ENCODE measurements at places on chromosomes 12 and 14.
A peak's percentile ranks its signal among the peaks of the same experiment; 100 is the strongest.

DNA sequence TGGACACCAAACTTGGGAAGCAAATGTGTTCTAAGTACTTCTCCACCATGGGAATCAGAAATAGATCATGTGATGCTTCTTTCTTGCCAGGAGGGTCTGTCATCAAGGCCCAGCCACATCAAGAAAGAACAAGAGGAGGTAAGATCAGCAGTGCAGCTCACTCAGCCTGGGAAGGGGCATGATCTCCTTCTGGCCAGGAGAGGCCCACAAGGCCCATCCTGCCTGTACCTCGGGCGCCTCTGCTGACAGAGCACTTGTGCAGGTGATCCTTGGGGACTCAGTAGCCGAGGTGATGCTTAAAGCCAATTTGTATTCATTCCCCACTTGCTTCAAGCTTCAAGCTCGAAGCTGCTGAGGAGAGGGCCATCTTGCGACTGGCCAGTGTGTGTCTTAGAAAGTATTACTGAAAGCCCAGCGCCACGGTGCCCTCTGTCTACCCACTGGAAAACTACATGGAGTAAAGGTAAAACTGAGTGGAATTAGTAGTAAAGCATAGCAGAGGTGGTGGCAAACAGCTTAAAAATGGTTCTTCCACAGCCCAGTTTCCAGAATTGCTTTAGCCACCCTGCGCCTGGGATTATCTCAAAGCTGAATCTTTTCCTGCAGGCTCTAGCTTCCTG lies 26.2 kb downstream of the RTRAF start:
- no peak for DNase-seq

GRCh38 chr12:5691943-5692342 lies 253.1 kb downstream of the ANO2 start:
- no peak for DNase-seq

- DNase-seq, result no peak
Observed at GRCh38 chr12:123499332-123499731, 34.2 kb downstream of the RILPL1 start.

GRCh38 chr12:105158876-105159275 lies 51.3 kb downstream of the WASHC4 start:
- no peak for DNase-seq

DNA sequence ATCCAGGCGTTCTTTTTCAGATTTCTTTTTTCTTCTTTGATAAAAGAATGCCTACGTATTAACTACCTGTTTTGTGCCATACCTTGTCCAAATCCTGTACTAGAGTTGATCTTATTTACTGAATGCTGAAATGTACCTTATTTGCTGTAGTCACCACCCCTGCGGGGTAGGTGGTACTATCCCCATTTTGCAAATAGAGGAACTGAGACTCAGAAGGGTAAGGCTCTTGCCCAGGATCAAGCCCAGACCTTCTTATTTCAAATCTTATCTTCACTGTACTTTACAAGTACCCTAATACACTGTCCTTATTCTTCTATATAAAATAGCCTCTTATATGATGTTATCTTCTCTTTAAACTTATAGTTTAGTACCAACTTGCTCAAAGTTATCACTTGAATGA lies 206.5 kb downstream of the SLC41A2 start:
- no peak for DNase-seq

GRCh38 chr12:52494518-52494917 lies 1.5 kb upstream of the KRT6A start:
- no peak for DNase-seq

DNA sequence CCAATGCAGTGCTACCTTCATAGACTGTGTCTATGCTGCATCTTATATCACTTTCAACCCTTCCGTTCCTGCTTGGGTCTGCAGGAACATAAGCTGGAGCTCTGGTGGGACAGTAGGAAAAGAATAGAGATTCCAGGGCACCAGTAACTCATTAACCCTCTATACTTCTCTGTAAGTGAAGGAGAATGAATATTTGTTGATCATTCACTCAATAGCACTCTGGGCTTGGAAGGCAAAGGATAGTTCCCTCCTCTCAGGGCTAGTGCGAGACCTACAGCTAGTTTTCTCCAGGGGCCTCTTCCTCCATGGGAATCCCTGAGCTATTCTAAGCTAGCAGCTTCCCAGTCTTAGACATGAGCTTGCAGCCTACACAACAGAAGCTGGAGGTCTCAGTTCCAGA lies 84.7 kb downstream of the BMP4 start:
- DNase-seq, result no peak

- DNase-seq, result no peak
Observed at GRCh38 chr12:101637936-101638335, 43.2 kb downstream of the MYBPC1 start.

- no peak for DNase-seq
Observed at GRCh38 chr14:95535226-95536021, 574 bp downstream of the GLRX5 start.

DNA sequence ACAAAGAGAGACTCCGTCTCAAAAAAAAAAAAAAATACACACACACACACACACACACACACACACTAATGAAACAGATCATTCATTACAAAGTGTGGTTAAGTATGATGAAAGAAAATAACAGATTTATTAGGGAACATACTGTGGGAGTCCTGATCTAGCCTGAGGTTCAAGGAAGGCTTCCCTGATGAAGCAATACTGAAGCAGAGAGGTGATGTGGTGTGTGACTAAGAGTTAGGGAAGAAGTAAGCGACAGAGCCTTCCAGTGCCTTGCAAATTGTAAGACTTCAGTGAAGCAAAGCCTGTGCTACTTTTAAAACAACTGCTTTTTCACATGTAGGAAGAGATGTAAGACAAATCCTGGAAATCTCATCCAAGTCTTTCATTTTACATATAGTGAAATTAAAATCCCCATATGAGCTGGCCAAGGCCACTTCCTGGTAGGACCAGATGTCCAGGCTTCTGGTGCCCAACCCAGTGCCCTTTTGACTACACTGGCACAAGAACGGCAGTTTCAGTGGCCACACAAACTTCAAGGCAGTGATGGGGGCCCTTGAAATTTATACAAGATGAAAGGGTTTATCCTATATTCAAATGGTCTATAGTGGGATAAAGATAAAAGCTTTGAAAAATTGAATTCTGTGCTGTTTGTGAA lies 86.2 kb downstream of the STON2 start:
- DNase-seq, result no peak

DNA sequence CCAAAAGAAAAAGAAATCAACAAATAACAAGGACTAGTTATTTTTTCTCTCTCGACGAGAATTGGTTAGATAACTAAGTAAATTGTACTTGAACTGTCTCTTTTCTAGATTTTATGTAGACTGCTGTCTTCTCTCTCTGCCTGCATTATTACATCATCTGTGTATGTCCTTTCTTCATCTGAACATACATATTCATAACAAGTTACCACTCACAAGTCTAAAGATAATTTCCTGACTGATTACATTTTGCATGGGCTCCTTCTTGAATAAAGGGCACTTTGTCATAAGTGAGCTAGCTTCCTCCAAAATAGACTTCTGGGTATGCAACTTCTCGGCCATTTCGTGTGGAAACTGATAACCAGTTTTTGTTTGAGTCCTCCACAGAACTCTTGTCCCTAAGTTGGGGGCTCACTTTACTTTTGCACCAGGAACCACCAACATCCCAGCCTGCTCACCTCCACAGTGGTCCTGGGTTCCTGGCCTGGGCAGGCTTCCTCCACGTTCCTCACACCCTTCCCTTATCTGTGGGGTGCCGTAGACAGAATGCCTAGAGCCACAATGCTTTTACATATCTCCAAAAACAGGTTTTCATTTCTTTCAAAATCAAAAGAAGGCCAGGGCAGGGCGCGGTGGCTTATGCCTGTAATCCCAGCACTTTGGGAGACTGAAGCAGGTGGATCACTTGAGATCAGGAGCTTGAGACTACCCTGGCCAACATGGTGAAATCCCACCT lies 6.2 kb upstream of the DDX47 start:
- no peak for DNase-seq

- no peak for DNase-seq
Observed at GRCh38 chr12:19088606-19089005, 40.9 kb upstream of the PLEKHA5 start.

- DNase-seq, result no peak
Observed at GRCh38 chr14:94682061-94682516, 69.9 kb downstream of the SERPINA3 start.

DNA sequence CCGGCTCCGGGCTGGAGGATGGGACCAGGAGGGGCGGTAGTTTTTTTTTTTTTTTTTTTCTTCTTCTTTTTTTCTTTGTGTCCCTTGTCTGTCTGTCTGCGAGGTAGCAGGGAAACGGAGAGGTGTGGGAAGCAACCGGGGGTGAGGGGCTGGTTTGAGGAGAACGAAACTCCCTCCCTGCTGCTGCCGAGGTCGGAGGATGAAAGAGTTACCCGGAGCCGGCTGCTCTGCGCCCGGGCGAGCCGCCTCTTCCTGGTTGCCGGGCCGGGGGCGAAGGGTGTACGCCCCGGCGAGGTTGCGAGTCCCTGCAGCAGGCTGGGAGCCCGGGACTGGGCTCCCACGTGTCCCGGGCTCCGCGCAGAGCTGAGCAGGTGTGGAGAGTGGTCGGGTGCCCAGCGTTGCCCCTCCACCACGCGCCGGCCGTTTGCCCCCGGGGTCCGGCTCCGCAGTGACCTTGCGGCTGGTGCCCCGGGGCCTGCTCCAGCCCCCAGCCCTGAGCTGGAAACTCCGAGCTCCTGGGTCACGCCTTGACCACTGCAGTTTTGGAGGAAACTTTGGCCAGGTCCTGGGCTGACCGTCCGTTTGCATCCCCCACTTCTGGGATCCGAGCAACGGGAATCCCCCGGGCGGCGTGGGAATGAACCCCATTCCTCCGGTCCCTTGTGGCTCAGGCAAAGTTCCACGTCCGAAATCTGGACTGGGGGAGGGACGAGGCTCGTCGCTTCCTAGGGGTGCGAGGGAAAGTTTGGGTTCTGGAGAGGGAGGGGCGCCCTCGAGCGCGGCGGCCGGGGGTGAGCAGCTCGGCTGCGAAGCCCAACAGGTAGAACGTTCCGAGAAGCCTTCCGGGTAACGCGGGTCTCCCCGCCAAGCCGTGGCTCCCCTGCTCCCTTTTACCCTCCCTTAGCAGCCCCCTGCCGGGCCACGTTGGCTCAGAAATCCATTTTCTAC lies 1.3 kb downstream of the CHST11 start:
- peak; percentile 41 for DNase-seq

GRCh38 chr14:51014625-51015024 lies 70.3 kb upstream of the PYGL start:
- DNase-seq, result no peak

GRCh38 chr14:78425330-78425729 lies 255.2 kb downstream of the NRXN3 start:
- no peak for DNase-seq

- no peak for DNase-seq
Observed at GRCh38 chr12:89892436-89892835, 183.8 kb upstream of the ATP2B1 start.

DNA sequence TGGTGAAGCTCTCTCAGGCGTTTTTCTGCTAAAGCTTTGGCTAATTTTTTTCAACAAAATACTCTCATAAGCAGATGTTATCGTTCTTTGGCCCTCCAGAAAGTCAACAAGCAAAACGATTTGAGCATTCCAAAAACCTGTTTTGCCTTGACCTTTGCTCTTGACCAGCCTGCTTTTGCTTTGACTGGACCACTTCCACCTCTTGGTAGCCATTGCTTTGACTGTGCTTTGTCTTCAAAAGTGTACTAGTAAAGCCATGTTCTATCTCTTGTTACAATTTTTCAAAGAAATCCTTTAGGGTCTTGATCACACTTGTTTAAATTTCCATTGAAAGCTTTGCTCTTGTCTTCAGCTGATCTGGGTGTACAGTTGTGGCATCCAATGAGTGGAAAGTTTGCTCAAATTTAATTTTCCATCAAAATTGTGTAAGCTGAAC lies 10.7 kb upstream of the ARID4A start:
- no peak for DNase-seq

DNA sequence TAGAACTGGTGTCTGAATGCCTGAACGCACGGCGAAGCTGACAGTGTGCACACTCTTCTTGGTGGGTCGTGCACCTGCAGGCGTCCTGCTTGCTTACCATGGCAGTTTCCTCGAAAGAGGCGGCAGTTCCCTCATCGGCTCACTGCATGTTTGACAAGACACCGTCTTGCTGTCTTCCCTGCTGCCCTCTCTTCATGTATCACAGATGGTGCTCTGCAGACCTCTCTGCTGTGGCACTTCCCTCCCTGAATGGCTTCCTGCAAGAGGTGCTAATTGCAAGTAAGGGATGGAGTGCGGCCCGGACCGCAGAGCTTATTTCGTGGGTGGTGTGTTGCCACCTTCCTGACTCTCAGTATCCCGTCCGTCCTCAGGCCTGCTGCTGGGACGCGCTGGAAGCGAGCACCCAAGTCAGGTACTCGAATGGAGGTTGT lies 156.7 kb upstream of the RTL1 start:
- DNase-seq, result no peak

DNA sequence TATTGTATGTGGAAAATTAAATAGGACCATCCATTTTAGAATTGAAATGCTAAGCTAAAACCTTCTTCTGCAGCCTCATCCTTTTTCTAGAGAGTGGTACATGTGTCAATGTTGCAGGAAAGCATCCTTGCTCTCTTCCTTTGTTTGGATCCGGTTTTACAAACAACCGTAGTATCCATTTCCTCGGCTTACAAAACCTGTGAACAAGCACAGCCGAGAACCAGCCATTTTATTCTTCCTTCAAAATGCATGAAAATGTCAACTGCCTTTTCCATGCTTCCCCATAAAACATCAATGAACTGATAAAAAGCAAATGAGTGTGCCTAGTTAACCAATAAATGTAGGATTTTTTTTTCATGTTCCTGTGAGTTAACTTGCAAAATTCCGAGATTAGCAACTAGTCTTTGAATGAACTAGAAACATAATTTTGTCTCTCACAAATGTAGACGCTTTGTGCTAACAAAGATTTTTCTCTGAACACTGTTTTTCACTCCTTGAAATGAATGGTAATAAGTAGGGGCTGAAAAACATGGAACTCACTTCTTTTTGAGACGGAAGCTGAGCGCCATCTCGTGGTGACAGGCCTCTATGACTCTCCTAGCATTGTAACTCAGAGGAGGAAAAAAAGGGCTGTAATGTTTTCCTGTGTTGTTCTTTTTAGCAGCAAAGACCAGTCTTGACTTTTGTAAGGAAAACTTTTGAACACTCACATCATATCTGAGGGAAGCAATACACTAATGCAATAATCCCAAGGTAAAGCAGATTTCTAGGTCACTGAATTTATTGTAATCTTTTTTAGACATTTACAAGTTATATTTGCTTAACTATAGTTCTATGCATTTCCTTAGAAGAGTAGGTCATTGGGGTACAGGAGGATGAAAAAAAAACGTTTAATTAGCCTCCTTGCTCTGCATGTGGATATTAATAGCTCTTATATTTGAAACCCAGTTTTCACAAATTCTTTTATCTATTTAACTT lies 157.4 kb upstream of the FOXG1 start:
- DNase-seq, result no peak

DNA sequence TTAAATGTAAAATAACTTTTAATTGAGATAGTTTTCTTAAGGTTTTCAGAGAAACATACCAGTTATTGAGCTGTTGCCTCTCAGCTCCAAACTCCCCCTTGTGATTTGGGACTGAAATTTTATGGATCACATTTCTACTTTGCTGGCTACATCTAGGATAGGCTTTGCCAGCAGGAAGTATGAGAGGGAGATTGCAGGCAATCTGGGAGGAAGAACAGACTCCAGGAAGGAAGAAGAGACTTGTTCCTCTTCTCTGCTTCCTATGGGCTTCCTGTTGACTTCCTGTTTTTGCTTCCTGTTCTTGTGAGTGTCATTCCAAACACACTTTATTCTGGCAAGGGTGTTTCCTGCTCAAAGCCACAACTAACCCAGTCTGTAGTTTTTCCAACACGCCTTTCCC lies 312.9 kb downstream of the ITPR2 start:
- no peak for DNase-seq

All from activated T-cell treated with anti-CD3 and anti-CD28 coated beads for 4 hours (primary cell).